HFFc6 (cell line): ENCODE measurements at places on chromosomes 5 and 9. TPM values are rescaled to one million over a fixed set of nuclear protein-coding genes. Genes with fewer than 3 reads are reported as not detected.
A peak's percentile ranks its signal among the peaks of the same experiment; 100 is the strongest.

GRCh38 chr5:67021962-67022361 is 174.6 kb downstream of the CD180 start:
- peaks cover 9% of the 10 kb centered on the region; the same call in 1 of the 2 replicates for H3K4me1 ChIP-seq
- H3K4me3 ChIP-seq = no peak overlapping the region
- no peaks in the 10 kb centered on the region for H3K27me3 ChIP-seq
- H3K27ac ChIP-seq = no peak overlapping the region

DNA sequence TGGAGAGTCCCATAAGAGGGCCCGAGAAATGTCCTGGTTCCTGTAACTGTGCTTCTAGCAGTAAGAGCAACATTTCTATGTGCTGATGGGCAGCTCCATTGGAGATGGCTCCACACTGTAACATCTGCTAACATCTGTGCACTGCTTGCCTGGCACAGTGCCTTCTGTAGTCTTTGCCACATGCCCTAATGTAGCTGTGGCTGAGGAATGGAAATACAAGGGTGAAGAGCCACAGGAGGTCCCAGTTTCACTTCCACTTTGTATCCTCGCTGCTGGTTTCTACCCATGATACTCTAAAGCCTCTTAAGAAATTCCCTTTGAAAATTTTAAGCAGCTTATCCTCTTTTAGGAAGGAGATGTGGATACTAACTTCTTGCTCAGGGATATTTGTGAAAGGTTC is 97.4 kb downstream of the HOMER1 start:
- no peaks in the 10 kb centered on the region for H3K27me3 ChIP-seq
- H3K4me3 ChIP-seq = peak overlapping the region; percentile 56; the same call in 1 of the 2 replicates
- no peak overlapping the region for H3K27ac ChIP-seq
- peaks cover 6% of the 10 kb centered on the region; the same call in 1 of the 2 replicates for H3K4me1 ChIP-seq
- DNase-seq = no peak

- no peak overlapping the region for H3K4me3 ChIP-seq
- peaks cover 32% of the 10 kb centered on the region for H3K27me3 ChIP-seq
Measured at GRCh38 chr9:109264877-109265587, 55.8 kb downstream of the EPB41L4B start.

DNA sequence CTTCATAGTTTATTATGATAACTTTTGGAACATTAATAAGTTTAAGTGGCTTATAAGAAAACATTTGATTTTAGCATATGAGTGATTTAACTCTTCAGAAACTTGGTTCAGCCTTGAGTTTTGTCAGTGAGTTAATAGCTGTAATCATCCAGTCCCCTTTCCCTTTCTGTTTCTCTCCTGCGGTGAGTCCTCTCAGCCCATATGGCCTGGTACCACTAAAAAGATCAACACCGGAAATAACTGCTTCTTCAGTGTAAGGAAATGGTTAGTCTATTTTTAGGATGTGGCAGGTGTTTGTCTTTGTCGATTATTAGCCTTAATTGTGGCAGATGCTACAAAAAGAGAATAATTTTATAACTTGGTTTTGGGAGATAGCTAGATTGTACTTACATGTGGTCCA is 120.2 kb upstream of the GRHPR start:
- H3K4me1 ChIP-seq = peaks cover 11% of the 10 kb centered on the region
- no peaks in the 10 kb centered on the region for H3K36me3 ChIP-seq

- no peaks in the 10 kb centered on the region for H3K27me3 ChIP-seq
- H3K4me3 ChIP-seq = no peak overlapping the region
- no peaks in the 10 kb centered on the region for H3K4me1 ChIP-seq
- no peaks in the 10 kb centered on the region for H3K36me3 ChIP-seq
Measured at GRCh38 chr5:147699496-147700088, 82.9 kb downstream of the JAKMIP2 start.

DNA sequence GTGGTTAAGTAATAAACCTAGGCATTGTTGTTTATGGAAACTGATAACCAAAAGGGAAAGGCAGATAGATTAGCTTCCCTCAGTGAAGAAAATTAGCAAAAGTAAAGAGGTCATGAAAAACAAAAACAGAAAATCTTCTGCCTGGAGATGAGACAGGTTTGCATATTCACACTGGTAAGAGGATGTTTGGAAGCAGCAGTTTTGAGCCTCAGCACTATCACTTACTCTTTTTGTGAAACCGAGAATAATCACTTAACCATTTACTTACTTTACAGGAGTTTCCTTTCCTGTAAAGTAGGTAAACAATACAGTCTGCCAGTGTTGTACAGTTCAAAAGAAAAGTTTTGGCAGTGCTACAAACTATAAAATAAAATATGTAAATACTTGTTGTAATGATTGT is 35.5 kb upstream of the EMB start:
- DNase-seq = no peak
- no peaks in the 10 kb centered on the region for H3K27me3 ChIP-seq
- H3K4me3 ChIP-seq = no peak overlapping the region
- no peaks in the 10 kb centered on the region for H3K36me3 ChIP-seq
- H3K4me1 ChIP-seq = no peaks in the 10 kb centered on the region
- H3K27ac ChIP-seq = no peak overlapping the region

DNA sequence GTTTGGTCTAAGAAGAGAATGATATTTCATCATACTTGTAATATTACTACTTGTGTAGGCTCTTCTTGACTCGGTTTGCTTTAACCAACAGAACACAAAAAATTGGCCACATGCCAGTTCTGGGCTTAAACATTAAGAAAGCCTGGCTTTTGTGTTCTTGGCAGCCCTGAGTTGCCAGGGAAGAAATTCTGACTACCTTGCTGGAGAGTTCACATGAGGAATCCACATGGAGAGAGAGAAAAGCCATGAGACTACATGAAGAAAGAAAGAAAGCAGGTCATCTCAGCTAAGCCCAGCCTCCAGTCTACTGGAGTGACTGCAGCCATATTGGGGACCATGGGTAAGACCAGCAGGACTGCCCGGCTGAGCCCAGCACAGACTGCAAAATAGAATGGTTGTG is 524.8 kb downstream of the RAB3C start:
- no peaks in the 10 kb centered on the region for H3K4me1 ChIP-seq
- H3K27ac ChIP-seq = no peak overlapping the region
- no peak overlapping the region for H3K4me3 ChIP-seq
- no peaks in the 10 kb centered on the region for H3K27me3 ChIP-seq
- DNase-seq = no peak

DNA sequence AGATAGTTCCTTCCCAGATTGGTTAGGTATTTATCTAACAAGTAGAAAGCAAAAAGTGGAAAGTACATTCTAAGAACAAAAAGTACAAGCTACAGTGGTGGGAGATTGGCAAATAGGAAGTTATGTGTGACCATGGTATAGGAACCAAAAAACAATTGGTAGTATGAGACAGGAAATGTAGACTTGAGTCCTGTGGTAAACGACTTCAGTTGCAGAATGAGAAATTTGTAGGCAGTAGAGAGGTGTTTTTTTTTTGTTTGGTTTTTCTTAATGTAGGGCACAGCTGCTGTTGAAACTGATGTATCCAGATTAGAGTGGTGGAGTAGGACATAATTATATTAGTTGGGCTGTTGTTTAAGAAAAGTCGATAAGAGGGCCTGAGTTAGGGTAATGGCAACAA is 72.0 kb downstream of the CCNH start:
- H3K36me3 ChIP-seq = peaks cover 68% of the 10 kb centered on the region
- no peak overlapping the region for H3K4me3 ChIP-seq
- H3K27me3 ChIP-seq = peaks cover 3% of the 10 kb centered on the region
- peak overlapping the region; percentile 14 for H3K27ac ChIP-seq
- DNase-seq = no peak
- H3K4me1 ChIP-seq = peaks cover 25% of the 10 kb centered on the region

DNA sequence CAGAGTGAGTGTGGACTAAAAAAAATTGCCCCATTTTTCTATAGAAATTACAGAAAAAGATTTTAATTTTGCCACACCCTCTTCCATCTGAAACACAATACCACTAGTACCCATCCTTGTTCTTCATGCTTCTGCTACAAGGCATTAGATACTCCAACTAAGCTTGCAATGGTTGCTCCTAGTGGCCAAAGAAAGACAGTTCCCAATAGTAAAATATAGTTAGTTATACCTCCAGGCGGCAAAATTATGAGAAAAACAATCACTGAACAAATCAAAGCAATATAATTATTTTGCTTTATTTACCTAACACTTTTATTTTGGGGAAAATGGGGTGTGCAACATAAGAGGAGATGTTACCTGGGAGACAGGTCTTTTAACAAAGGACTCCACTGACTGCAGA is 101.2 kb downstream of the RAPGEF6 start:
- no peak overlapping the region for H3K27ac ChIP-seq
- H3K4me3 ChIP-seq = no peak overlapping the region

GRCh38 chr9:93520523-93520922 is 55.9 kb upstream of the PHF2 start:
- H3K4me3 ChIP-seq = no peak overlapping the region
- peaks cover 29% of the 10 kb centered on the region for H3K36me3 ChIP-seq
- DNase-seq = no peak
- no peaks in the 10 kb centered on the region; the same call in 1 of the 2 replicates for H3K27me3 ChIP-seq
- H3K4me1 ChIP-seq = peaks cover 16% of the 10 kb centered on the region; the same call in 1 of the 2 replicates
- no peak overlapping the region for H3K27ac ChIP-seq

- peaks cover 33% of the 10 kb centered on the region for H3K4me1 ChIP-seq
- H3K27me3 ChIP-seq = peaks cover 1% of the 10 kb centered on the region; the same call in 1 of the 2 replicates
- H3K27ac ChIP-seq = peak overlapping the region; percentile 79
Measured at GRCh38 chr5:72067682-72068470, 39.4 kb upstream of the MAP1B start.

The SPEF2 gene
- 1.8 to 2.9 TPM (median 2.4 TPM) in 3 replicates for total RNA-seq

The TMC1 gene
- 0.68 to 1.4 TPM (median 1.1 TPM) in 3 replicates for total RNA-seq

The IL33 gene
- not detected in 3 replicates for total RNA-seq

The C5orf58 gene
- not detected in 3 replicates for total RNA-seq

The CAMK4 gene
- total RNA-seq = 4.1 to 5.0 TPM (median 4.5 TPM) in 3 replicates

The ANP32B gene
- total RNA-seq = 91.9 to 165 TPM (median 130 TPM) in 3 replicates
